ENCODE measurements at places on chromosomes 16 and 17.

- DNase-seq: no peak
These were observed 197.5 kb downstream of the RPTOR start for GRCh38 chr17:80742091-80742490.

- peak; percentile 38 for DNase-seq
These were observed 13.1 kb upstream of the PRR35 start for GRCh38 chr16:546909-547770.

DNA sequence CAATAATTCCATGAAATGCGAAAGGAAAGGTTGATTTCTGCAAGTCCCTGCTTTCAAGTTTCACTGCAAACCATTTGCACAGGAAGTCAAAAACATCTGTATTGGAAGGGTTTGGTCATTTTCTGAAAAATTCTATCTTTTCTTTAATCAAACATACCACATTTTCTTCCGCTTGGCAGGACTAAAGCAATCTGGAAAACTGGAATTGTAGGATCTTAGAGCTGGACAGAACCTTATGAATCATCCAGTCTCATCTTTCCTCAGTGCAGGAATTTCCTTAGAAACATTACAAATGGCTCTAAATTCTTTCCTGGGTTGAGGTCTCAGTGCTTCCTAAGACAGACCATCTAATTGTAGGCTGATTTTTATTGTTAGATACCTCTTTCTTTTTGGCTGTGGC, 111.5 kb upstream of the ELAC2 start:
- no peak for DNase-seq

- DNase-seq: no peak
These were observed 20.9 kb downstream of the CCDC182 start for GRCh38 chr17:57724026-57724728.

- no peak for DNase-seq
These were observed 46.7 kb upstream of the PVALEF start for GRCh38 chr17:81118308-81119221.

DNA sequence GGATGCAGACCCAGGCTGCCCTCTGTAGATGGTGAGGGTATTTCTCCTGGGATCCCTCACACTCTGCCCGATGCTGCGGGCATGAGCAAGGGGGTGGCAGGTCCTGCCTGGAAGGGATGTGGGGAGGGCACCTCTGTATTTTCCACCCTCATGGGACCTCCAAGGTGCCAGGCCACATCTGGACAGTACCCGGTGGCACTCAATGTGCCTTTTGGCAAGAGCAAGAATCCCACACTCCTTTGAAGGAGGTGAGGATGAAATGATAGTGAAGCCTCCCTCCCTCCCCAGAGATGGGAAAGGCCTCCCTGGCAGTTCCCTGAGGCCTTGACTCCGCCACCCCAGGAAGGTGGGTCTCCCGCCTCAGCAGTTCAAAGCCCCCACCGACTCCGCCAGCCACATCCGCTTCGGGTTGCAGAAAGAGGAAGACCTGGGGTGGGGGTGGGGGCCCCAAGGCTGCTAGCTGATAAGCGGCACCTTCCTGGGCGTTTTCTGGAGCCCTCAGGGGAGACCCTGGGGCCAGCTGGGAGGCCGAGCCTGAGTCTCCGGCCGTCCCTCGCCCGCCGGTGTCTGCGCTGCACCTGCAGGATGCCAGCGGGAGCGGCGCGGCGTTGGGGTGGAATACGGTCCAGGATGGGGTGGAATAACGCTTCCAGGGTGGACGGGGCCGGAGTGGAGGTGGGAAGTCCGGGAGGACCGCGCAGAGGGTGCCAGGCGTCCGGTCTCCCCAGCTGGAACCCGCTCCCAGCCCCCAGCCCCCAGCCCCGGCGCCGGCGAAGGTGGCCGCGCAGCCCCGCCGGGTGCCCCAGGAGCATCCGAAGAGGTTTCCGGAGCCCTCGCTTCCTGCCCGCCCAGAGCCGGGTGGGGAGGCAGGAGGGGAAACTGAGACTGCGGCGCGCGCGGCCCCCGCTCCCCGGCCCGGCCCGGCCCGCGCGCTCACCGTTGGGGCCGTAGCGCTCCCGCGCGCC, 718 bp downstream of the ATP2A3 start:
- DNase-seq: no peak

DNA sequence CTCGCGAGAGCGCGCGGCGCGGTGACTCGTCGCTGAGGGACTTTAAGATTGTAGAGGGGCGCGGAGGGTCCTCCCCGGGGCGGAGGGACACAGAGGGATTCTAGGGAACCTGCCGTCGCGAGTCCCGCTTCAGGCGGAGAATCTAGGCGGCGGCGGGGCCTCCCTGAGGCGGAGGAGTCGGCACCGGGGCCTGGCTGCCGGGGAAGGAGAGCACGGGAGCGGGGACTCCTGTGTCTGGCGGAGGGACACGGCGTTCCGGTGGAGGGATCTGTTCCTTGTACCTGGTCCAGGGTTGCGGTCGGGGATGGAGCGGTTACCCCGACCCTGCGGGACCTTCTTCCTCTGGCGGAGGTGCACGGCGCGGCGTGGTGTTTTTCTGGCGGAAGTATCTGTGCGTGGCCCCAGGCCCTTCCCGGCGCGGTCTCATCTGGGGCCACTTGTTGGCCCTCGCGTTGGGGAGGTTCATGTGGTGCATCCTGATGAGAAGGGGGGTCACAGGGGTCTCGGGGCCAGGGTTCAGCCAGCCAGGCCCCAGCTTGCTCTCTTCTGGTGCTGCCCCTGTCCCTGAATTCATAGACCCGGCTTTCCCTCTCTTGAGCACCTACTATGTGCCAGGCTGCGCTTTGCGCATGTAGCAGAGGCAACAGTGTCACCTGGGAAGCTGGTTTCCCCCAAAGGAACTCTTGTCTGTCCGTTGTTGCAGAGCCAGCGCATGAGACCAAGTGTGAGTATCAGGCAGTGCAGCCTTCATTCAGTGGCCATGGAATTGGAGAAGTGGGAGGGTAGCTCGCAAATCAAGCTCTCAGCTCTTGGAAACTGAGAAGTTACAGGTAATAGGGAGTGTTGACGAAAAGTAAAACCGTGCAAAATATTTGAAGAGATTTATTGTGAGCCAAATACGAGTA, 563 bp upstream of the ZKSCAN2 start:
- peak; percentile 66 for DNase-seq

DNA sequence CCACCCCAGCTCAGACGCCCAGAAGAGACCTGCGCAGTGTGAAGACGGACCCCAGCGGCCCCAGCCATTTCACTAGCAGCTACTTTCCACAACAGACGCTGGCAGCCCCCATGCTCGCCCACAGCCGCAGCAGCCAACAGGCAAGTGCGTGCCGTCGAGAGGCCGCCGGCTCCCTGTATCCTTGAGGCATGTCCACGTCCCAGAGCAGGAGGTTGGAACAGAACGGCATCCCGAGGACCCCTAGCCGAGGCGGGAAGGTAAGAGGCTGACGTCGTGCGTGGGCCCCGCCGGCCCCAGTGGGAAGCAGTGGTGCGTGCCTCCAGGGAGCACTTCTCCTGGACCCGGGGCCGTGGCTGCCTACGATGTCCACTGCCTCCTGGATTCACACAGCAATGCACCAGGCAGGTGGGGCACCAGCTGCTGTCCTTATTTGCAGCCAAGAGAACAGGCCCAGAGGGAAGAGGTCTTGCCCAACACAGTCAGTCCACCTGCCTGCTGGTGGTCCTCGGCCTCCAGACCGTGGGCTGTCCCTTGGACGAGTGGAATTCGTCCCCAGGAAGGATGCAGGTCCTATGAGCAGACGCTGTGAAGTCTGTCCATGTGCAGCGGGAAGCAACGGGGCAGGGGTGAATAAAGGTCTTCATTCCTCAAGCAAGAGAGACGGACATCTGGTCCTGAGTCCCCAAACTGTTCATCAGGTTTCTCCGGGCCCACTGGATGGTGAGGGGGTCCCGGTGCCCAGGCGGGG, 38.5 kb downstream of the SLC7A5 start:
- DNase-seq: no peak

DNA sequence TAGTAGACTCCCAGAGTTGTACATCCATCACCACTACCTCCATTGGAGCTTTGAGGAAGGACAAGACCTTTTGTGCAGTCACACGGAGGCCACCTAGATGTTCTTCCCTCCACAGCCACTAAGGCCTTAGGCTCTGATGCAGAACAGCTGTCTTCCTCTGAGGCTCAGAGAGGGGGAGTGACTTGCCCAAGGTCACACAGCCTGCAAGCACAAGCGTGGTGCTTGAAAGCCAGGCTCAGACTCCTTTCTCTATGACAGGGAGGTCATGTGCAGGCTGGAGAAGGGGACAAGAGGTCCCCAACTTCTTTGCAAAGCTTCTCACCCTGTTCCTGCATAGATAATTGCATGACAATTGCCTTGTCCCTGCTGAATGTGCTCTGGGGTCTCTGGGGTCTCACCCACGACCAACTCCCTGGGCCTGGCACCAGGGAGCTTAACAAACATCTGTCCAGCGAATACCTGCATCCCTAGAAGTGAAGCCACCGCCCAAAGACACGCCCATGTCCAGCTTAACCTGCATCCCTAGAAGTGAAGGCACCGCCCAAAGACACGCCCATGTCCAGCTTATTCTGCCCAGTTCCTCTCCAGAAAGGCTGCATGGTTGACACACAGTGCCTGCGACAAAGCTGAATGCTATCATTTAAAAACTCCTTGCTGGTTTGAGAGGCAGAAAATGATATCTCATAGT, 12.7 kb downstream of the SCGB1C2 start:
- DNase-seq: no peak

DNA sequence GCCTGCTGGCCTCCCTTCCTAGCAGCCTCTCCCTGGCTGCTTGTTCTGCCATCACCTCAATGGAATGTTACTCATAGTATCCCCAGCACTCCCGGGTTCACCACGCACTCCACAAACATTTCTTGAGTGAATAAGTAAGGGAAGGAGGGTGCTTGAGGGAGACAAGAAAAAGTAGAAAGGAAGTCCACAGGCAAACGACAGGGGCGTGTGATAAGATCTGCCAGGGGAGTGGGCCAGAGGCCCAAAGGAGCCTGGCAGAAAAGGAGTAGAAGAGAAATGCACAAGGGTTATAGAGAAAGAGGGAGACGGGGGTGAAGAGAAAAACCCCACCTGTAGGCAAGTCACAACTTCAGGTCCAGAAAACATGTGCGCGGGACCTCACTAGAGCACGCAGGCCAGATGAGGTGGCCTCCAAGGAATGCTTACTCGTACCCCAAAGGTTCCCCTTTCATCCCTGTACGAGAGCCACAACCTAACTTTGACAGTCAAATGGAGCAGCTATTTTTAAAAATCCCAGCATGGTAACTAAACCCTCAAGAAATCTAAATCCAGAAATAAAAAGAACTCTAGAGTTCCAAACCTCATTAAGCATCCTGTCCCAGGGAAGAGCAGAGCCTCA, 6.6 kb downstream of the ZDHHC7 start:
- no peak for DNase-seq

GRCh38 chr17:7220593-7221277, 997 bp downstream of the ACADVL start:
- DNase-seq: peak; percentile 17

- DNase-seq: peak; percentile 83
These were observed at the start of gene PRDM7 for GRCh38 chr16:90077240-90077756. TSS of gene PRDM7 (minus strand) at chr16:90077331. CDS start at chr16:90075910, 1,421 bp downstream.

DNA sequence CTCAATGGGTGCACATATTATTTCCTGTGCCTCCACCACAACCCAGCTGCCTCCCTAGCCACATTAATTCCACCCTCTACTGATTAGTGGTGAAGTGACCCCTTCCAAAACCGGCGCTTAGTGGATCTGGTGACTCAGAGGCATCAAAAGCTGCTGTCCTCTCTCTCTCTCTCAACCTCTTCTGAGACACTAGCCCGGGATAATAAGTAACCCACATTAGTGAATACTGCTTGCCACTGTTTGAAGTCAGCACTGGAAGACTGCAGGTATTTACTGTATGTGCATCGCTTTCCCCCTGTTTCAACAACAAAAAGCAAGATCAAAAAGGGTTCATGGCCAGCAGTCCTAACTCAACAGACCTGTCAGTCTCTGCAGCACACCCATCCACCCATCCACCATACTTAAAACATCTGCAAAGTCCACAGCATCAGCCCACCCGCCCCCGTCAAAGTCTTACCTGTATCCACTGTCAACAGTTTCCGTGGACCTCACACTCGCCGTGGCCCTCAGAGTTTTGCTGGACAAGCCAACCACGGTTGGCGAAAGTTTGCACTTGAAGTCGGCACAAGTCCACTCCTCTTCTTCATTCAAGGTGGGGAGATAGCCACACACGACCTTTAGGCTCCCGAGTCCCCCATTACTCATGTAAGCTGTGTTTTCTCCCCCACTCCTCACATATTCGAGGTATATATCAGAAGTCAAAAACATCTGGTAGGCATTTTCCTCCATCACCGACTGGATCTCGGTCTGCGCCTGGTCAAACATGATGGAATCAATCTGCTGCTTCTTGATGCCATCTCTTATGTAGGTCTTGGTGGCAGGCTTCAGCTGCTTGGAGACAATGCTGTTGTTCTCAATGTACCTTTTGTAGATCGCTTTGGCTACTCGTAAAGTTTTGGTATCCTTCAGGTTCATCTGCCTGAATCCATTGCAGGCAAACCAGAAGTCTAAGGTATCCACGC, 3.8 kb downstream of the AXIN2 start:
- DNase-seq: no peak

DNA sequence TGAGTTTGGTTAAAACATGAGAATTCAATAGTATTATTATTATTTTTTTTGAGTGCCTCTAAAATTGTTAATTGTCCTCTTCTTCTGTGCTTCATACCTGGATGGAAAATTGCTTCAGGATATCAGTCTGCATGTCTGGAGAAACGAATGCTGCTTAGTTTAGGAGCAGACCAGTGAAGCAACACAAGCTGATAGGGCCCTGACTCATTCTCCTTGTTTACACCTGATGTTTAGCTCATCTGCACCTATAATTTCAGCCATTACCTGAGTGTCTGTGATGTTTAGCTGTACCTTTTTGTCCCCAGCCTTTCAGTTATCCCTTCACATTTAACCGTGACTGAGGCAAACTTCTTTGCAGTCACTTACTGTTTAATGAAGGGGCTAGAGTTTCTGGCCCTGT, 14.8 kb downstream of the SNTB2 start:
- DNase-seq: no peak
